HT1080 (cell line): ENCODE measurements at places on chromosomes 5 and 9. TPM values are rescaled to one million over a fixed set of nuclear protein-coding genes. Genes with fewer than 3 reads are reported as not detected.
A peak's percentile ranks its signal among the peaks of the same experiment; 100 is the strongest.

DNA sequence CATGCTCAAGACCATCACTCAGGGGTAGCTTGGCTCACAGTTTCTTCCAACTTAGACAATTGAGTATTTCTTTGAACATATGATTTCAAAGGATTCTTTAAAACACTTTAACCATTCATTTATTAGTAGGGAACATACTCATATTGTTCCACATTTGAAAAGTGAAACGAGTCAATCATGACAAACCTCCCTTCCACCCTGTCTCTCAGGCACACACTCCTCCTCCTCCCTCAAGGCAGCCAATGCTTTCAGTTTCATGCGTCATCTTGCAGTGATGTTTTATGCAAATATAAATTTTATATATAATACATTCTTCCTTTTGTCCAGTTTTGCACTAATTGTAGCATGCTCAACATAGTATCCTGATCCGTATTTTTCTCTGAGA, 126.0 kb upstream of the BOD1 start:
- no peak for DNase-seq

DNA sequence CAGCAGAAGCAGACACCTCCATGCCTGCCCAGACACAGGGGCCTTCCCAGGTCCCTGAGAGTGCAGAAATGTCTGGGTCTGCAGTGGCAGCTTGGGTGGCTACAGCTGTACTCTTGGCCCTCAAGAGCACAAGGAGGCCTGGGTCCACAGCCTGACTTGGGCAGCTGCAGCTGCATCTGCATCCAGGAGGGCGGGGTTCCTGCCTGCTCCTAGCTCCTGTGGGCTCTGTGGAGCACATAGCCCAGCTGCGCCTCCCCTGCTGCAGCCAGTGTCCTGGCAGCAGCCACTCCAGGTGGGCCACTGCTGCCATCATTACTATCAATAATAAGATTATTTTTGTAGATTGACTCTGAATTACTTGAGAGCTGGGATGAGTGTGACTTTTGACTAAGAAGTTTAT, 162.0 kb upstream of the PTCH1 start:
- DNase-seq = no peak

DNA sequence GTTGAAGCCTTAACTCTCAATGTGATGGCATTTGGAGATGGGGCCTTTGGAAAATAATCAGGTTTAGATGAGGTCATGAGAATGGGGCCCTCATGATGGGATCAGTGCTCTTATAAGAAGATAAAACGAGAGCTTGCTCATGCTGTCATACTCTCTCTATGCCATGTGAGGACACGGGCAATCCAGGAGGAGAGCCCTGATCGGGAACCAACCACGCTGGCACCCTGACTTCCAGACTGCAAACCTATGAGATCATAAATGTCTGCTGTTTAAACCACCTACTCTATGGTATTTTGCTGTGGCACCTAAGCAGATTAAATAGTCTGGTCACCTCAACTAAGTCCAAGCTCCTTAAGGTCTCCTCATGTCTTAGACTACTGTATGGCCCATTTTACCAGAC, 10.0 kb downstream of the HMGCS1 start:
- DNase-seq = no peak

Gene MAP1B
- total RNA-seq = 52.6 and 75.1 TPM in 2 replicates

- no peak for DNase-seq
Observed at GRCh38 chr5:172180936-172181335, 7.1 kb downstream of the STK10 start.

Gene DDX4
- total RNA-seq = 0.24 TPM in 1 of 2 replicates, not detected in the other

Gene EIF4E1B
- not detected in 2 replicates for total RNA-seq

DNA sequence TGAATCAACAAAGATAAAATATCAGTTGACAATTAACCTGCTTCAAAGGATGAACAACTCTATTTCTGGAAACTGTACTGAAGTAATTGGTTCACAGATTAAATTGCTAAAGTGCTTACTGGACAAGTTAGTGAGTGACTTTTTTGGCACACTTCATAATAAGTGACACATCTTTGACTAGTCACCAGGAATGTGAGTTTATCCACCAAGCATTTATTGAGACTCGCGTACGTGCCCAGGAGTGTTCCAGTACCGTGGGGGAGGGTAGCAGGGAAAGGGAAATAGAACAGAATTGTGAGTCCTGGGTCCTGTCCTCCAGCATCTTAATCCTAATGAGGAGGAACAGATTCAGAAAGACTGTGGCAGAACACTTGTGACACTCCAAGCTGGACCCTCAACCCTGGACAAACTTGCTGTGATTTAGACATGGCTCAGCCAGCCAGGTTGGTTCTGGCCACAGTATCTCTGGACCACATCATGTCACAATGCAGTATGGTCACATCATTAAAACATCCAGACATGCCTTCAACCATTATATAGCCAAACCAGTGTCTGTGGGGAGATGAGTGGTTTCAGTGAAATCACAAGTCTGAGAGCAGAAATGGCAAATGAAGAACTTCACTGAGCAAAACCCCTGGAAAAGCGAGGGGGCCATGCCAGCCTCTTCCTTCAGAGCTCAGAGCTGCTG, 623.1 kb downstream of the BNC2 start:
- DNase-seq = peak; percentile 60

- no peak for DNase-seq
Observed at GRCh38 chr5:10352430-10353240, 860 bp upstream of the MARCHF6 start.

Gene ZBTB5
- total RNA-seq = 5.1 and 5.7 TPM in 2 replicates

GRCh38 chr5:110018509-110018908, 328.8 kb downstream of the MAN2A1 start:
- no peak for DNase-seq

DNA sequence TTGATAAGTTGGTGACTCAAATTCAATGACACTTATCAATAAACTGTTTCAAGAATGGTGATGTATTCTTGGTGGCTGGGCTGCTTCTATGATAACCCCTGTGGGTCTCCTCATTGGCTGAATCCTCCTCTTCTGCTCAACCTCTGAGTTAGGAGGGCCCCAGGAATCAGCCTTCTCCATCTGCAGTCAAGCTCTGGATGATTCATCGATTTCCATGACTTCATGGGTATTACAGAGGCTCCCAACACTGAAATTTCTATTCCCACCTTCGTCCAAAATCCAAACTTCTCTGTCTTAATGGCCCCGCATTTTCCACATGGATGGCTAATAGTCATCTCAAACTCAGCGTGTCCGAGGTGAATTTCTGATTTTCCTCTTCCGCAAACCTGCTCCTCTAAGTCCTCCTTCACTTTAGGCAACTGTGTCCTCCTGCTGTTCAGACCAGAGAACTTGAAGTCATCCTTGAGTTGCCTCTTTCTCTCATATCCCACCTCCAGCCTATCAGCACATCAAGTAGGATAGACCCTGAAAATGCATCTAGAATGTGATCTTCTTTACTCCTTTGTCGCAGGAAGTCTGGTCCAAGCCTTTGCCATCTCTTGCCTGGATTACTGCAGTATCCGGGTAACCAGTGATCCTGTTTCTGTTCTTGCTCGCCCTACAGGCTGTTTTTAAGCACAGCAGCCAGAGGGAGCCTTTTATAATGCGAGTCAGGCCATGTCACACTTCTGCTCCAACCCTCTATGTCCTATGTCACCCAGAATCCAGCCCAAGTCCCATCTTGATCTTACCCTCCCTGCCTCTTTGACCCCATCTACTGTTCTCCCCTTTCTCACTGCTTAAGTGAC, 41.4 kb upstream of the IL7R start:
- peak; percentile 43 for DNase-seq
